ENCODE measurements at places on chromosomes 1 and 21.

- DNase-seq, result no peak
These were observed 64.9 kb upstream of the BARHL2 start for GRCh38 chr1:90782046-90782445.

GRCh38 chr21:16241016-16241415, 511.2 kb downstream of the USP25 start:
- DNase-seq, result no peak

DNA sequence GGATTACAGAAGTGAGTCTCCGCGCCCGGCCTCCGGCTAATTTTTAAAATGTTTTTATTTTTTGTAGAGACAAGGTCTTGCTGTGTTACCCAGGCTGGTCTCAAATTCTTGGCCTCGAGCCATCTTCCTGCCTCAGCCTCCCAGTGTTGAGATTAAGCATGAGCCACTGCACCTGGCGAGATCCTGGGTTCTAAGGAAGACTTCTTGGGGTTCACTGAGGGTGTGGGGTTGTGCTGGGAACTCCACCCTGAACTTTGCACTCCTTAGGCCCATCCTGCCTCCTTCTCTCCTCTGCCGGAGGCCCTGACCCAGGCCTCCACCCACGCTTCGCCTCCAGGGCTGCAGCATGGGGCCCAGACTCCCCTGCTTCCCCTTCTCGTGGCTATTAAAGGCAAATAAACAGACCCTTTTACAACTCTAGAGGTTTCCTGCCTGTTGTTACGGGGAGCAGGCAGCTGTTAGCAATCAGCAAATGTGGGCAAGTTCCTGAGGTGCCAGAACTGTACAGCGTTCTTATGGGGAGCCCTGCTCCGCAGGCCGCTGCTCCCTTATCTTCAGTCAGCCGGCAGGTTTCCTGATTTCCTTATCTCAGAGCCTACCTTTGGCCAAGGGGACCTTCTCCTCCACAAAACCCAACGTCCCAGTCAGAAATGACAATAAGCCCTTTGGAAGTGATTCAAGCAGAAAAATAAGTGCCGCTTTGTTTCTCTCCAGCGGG, 41.0 kb upstream of the LIN9 start:
- no peak for DNase-seq

GRCh38 chr1:79595931-79596330, 589.4 kb upstream of the ADGRL4 start:
- DNase-seq, result no peak

GRCh38 chr1:110912784-110913183, 39.8 kb downstream of the CD53 start:
- DNase-seq, result no peak

DNA sequence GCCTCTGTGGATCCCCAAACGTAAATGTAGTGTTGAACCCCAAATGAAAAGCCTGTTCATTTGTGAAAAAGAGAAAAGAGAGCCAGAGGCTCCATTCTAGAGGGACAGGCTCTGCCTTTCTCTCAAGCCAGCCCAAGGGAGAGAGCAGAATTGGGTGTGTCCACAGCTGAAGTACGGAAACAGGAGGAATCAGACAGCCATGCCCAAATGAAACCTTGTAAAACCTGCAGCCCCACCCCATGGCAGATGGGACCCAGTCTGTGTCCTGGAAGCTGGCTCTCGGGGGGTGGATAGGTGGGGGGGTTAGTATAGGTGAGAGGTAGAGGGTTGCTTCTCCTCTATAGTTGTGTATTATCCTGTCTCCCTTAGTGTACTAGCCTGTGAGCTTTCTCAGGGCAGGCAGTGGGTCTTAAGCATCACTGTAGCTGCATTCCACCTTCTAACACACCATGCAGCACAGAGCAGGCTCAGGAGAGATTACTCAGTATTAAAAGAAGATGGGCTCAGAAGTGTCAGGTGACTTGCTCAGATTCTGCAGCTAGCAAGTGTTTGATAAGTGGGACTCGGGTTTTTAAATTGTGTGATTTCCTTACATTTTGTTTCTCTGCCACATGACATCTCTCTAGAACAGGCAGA, 67.4 kb upstream of the SIPA1L2 start:
- DNase-seq, result no peak

DNA sequence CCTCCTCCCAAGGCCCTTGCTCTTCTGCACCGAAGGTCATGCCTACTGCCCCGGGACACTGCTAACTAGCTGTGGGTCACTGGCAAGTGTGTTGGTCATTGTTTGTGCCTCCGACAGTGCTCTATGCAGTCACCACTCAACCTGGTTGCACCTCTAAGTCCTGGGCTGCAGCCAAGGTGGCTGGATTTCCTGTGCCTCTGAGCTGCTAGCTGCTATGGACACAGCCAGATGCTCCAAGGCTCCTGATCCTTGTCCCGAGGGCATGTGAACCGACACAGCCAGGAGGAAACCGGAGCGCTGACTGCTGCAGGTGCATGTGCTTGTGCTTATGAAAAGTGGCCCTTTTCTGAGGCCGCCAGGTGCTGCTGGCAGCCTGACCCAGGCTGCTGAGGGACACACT, 14.7 kb upstream of the SPOCD1 start:
- DNase-seq, result no peak

DNA sequence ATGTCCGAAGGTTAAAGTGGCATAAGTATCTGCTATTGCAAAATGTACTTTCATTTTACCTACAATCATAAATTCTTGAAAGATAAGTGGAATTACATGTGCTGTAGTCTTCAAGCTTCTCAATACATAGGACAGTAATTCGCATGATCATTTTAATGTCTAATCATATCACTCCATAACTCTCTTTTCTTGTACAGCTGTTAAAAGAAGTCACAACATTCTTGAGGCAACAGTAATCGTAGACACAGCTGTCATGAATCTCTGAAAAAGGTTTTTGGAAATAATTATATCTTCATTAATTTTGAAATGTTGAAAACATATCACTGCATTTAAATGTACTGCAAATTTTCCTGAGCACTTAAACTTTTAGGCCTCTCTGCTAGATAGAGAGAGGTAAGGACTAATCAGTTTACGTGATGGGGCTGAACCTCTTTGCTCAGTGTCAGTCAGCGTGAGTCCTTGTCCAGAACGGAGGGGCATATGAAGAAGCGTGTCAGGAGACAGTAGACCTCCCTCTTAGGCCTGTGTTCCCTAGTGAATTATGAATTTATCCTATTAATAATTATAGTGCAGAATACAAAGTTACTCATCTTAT, 133.4 kb downstream of the NEK7 start:
- DNase-seq, result no peak

DNA sequence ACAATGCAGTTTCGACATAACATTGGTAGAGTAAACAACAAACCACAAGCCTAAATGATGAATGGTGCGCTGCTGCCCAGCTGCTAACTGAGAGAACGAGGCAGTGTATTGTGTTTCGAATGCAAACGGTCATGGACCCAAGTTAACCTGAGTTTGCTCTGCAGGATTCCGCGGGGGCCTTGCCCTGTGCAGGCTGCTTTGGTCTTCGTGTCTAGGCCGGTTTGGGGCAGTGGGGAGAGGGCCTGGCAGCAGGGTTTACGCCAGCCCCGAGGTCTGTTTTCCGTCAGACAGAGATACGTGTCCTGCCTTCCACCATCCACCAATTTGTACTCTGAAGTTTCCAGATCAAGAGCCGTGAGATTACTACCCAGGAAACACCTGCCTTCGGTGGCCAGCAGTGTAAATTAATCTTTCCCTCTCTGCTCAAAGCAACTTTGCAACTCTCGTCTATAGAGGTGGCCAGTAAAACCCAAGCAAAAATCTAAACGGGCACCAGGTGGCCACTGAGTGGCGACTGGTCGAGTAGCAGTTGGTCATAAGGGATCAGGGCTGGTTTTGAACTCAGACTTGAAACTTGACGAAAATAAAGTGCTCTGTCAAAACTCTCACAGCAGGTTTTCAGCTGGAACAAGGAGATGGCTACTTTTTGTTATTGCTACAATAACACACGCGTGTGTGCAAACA, 6.3 kb upstream of the PRDM15 start:
- DNase-seq, result no peak

GRCh38 chr21:23601549-23601948, 2005.7 kb downstream of the MRPL39 start:
- no peak for DNase-seq

DNA sequence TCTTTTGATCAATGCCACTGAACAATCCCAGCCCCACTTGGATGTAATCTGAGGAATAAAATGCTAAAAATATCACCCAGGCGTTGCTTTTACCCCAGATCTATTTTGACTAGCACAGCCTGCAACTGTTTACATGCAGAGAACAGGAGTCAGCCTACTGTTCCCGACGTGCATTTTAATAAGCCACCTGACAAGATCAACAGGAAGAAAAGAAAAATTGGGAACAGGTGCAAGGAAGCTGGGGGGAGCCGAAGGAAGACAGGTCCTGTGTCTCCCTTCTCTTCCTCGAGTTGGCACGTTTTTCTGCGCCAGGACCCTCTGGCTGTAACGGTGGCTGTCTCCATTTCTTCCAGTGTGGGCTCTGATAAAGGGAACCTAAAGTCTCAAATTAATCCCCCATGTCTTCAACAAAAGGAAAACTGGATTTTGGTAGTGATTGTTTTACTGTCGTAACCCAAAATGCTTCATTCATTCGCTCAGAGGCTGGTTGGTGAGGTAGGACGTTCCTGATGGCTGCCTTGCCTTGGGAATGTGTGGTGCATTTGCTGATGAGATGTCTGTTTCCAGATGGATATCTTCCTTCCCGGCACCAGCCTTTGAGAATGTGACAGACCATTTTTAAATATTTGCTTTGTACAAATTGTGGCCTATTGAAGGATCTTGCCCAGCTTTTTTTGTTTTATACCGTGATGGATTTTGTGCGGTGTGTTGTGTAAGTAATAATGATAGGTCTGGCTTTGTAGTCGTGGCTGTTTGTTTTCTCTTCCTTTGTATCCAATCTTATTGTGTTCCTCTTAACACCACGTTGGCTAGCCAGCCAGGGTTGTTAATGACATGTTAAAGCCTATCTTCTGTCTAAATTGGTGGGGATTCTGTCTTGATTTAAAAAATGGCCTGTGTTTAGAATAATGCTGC, 117.5 kb downstream of the C1orf21 start:
- DNase-seq, result no peak

DNA sequence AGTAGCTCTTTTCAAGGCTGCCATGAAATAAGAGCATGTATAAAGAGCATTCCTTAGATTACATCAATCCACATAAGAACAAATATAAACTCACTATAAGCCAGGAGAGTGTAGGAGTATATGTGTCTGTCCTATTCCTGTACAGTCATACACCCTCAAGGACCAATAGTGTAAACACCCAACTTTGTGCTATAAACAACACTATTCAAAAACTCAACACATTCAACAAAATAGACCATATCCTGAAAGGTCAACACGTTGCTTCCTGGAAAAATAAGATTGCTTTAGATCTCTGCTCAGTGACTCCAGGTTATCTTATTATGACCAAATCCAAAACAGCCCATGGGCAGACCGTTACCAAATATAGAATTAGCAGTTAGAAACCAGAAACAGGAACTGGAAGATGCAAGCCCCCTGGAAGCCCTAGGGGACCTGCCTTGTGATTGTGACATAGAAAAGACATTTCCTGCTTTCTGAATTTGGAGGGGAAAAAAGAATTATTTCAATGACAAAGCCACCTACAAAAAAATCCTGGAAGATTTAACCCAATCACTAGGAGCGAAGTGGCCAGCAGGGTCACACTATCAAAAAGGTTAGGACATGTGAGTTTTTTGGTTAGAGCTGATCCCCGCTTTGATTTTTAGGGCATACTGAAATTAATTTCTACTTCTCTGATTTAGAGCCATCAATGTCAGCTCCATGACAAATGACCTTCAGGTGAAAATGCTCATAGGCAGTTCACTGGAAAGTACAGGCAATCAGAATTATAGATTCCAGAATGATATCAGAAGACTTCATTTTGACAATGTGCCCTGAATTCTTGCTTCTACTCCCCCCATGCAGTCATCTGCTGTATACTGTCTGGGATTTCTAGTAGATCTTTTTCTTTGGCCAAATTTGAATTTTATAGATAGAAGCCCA, 59.9 kb downstream of the LRRC8C start:
- peak; percentile 2 for DNase-seq

DNA sequence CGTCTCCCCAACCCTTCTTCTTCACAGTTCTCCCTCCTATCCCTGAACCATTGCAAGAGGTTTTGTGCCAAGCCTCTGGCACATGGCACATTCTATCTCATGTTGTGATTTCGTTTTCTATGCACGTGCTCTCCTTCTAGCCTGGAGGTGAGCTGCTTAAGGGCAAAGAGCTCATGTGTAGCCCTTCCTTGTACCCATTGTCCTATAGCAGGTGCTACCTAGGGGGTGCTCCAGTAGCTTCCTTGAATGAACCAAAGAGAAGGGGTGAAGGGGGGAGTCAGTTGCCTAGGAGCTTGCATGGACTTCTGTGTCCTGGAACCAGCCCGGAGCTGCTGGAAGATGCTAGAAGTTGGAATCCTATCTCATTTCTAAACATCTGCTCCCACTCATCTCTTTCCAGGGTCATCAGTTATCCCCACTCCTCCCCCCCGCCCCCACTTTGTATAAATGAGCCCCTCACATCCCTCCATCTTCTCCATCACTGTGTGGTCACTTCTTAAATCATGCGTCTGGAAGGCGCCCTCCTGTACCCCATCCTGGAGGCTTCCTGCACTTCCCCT, 535 bp upstream of the DISC1 start:
- no peak for DNase-seq

DNA sequence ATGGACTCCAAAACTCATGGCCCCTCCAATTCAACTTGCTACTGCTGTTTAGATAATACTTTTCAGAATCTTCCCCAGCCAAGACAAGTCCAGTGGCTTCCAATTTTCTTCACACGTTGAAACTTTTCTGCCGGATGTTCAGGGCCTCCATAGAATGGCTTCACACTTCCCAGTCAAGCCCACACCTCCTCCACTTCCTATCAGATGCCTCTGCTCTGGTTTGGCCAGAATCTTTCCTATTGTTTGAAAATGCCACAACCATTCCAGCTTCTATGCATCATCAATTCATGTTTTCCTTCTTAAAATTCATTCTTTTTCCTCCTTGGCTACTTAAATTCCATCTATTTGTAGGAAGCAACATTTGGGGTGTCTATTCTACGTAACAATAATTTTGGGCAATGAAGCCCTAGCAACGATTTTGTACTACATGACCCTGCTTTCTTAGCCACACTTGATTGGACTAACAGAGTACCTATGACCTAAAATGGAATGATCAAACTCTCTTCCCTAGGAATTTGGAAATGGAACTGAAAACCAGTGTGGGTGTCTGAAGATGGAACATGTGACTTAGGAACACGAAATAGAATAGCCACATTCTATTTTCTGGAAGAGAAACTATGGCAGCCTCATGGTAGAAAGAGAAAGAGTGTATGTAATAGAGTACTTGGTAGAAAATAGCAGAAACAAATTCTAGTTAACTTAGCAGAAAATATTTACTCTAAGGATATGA, 74.1 kb upstream of the CNIH3 start:
- DNase-seq, result no peak

GRCh38 chr1:51744506-51745303, 127.8 kb downstream of the OSBPL9 start:
- no peak for DNase-seq

- no peak for DNase-seq
These were observed 123.6 kb downstream of the DTL start for GRCh38 chr1:212158912-212159796.

DNA sequence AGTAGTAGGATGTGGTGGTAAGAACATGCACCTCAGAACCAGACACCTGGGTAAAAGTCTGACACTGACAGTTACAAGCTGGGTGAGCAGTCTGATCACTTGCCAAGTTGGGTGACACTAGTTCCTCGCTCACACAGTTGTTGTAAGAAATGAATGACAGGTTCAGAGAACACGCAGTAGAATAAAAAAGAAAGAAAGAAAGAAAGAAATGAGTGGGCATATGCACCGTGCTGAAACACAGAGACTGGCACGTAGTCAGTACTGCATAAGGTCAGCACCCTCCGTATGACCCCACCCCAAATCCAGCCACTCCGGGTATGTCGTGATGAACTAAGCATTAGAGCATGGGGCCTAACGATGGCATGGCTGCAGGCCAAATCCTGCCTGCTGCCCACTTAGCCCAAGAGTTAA, 90.6 kb downstream of the GLUL start:
- no peak for DNase-seq
